Calu3 (cell line): ENCODE measurements at places on chromosomes 1 and 21.

DNA sequence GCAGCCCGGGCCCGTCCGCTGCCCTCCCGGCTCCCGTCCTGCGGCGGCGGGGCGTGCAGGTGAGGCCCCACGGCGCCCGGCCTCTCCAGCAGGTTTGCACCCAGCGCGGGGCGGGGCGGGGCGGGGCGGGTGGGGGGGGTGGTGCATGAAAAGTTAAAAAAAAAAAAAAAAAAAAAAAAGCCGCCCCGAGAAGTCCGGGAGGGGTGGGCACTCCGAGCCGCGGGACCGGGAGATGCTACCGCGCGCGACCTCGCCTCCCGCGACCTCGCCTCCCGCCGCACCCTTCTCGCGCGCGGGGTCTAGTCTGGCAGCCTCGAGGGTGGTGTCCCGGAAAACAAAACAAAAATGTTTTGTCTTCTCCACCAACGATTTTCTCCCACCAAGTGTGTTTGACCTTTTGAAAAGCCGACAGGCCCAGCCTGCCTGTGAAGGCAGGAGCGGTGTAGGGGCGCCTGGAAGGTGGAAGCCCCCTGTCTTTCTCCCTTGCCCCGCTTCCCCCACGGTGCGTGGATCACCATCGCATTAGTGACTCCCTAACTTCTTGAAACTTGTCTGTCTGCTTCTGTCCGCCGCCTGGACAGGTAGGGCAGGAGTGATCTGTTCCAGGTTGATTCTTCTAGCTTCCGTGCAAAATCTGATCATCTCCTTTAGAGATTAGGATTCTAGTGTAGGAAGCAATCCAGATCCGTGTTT lies 569 bp downstream of the RCAN3 start:
- peak; percentile 10 for DNase-seq

- DNase-seq = no peak
Measured at GRCh38 chr1:178323067-178323466, 173.7 kb downstream of the CLEC20A start.

- DNase-seq = peak; percentile 93
Measured at GRCh38 chr1:234772345-234773147, 162.6 kb upstream of the IRF2BP2 start.

GRCh38 chr1:117546467-117546866 lies 59.4 kb upstream of the TENT5C start:
- no peak for DNase-seq

- DNase-seq = peak; percentile 60
Measured at GRCh38 chr1:151832318-151832980, 847 bp upstream of the RORC start.
